Neuronal stem cell (in vitro differentiated cells): ENCODE measurements at places on chromosomes 13 and 19.

- no peak for DNase-seq
Observed at GRCh38 chr13:27622102-27622820, 569 bp downstream of the POLR1D start.

- no peak for DNase-seq
Observed at GRCh38 chr19:6577476-6578125, 13.3 kb downstream of the CD70 start.

DNA sequence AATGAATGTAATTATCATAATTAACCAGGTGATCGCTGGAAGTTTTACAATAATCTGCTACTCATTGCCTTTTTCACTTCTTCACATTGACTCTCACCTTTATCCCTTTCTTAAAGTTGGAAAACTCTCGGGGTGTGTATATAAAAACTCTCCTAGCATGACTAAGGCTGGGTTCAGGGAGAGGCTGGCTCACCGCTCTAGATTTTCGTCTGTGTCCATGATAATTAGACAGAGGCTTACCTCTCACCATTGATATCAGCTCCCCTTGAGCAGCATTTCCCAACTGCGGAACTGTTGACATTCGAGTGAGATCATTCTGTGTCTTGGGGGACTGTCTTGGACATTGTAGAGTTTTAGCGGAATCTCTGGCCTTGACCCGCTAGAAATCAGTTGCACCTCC, 39.4 kb downstream of the NFIX start:
- DNase-seq = no peak

GRCh38 chr19:2312820-2313501, 5.0 kb upstream of the LINGO3 start:
- no peak for DNase-seq

DNA sequence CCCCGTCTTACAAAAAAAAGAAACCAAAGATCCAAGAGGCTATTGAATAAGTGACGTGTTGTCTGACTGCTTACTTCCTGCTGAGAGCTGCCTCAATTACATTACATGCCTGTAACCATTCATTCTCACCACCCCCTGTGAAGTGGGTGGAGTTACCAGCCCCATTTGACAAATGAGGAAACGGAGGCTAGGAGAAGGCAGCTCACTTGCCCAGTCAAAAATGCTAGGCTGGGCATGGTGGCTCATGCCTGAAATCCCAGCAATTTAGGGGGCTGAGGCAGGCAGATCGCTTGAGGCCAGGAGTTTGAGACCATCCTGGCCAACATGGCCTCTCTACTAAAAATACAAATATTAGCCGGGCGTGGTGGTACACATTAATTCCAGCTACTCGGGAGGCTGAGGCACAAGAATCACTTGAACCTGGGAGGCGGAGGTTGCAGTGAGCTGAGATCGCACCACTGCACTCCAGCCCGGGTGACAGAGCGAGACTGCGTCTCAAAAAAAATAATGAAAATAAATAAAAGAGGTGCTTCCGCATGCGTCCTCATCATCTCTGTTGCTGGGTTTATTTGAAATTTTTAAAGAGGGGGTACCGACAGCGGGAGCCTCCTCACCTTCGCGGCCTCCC, 499 bp downstream of the LSM7 start:
- DNase-seq = peak; percentile 58

DNA sequence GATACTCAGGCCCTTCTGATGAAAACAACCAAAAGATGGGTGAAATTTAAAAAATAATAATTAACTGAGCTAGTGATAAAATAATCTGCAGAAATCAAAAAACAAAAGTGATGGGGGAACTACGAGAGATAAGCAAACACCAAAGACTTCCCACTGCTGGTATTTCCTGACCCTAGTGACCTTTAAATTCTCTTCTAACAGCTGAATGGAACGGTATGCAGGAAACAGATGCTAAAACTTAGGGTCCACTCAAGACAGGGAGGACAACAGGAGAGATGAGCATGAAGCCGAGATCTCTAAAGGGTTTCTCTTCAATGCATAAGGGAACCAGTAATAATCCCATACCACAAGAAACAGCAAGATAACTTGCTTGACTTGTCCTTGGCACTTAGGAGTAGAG, 50.8 kb downstream of the USP12 start:
- DNase-seq = no peak

GRCh38 chr19:11494634-11495285, 10.9 kb downstream of the ZNF653 start:
- no peak for DNase-seq
